ENCODE measurements at places on chromosomes 4 and X.

GRCh38 chr4:39526765-39527295 is 409 bp downstream of the UGDH start:
- DNase-seq: no peak

DNA sequence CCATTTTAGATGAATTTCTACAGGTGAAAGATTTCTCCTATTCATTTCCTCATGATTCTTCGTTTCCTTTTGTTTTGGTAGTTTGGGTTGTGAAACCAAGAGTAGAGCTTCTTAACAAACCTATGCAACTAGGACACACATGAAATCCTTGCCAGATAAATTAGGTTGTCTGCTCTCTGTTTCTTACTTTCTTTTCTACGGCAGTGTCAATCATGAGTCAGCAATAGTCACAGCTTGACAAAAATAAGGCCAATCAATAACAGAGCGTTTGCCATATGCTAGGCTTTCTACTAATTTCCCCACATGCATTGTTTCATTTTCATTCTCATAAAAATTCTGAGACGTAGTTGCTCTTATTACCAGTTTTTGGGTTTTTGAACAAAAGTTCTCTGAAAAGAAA is 20.3 kb downstream of the CLRN2 start:
- DNase-seq: no peak

DNA sequence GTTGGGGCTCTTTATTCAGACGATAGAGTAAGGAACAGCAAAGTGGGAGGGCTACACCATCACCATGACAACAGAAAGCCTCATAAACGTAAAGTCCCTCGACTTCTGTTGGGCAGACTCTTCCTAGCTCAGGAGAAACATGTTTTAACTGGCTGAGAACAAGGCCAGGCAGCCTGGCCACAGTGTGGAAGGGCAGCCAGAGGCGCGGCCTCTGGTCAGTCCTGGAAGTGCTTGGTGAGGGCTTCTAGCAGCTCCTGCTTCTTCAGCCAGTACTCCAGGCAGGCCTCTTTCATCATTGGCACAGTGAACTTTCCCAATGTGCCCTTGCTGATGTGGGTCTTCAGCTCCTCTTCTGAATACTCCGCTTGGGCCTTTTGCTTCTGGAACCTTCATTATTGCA is 690.9 kb downstream of the PCDH19 start:
- DNase-seq: no peak

GRCh38 chr4:170446782-170447181 is 357.0 kb upstream of the AADAT start:
- DNase-seq: no peak

- DNase-seq: no peak
Measured at GRCh38 chr4:105633241-105633640, 75.2 kb downstream of the INTS12 start.

- DNase-seq: no peak
Measured at GRCh38 chr4:8272472-8273428, 3.2 kb downstream of the HTRA3 start.

GRCh38 chr4:7852568-7853185 is 87.0 kb downstream of the AFAP1 start:
- DNase-seq: no peak

- DNase-seq: no peak
Measured at GRCh38 chrX:121832446-121832845, 785.0 kb downstream of the GLUD2 start.

GRCh38 chr4:185792384-185793115 is 19.4 kb downstream of the SORBS2 start:
- peak; percentile 16 for DNase-seq

- no peak for DNase-seq
Measured at GRCh38 chr4:577499-578450, 1.7 kb upstream of the TMEM271 start.

GRCh38 chrX:102684772-102685520 is 27.3 kb upstream of the GPRASP2 start:
- DNase-seq: no peak

DNA sequence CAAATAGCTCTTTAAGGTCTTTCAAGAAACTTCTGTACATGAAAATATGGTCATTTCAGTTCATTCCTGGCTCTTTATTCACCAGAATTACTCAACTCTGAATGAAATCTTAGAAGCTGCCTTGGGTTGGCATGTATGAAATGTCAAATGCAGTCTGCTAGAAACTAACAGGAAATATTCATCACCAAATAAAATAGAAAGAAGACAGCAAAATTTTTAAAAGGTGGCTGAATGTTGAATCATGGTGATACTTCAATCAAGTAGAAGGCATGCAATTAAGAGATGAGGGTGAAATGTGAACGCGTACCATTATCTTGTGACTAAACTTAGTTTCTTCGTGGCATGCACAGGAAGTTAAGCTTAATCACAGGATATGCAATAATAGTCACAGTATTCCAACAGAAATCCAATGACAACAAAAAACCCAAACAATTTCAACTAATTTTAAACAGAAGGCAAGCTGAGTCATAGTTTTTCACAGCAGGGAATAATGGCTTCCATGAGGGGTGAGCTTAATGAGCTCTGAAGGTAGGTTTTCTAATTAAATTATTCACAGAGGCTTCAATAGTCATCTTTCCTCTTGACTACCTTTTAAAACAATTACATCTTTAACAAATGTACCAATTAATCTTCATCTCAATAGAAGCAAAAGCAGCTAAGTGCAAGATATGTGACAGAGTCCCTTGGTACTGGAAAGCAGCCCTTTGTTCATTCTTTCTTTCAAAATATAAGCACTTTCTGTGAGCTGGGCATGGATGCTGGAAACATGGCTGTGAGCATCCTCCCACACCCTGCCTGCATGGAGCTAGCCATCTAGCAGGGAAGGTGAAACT is 44.5 kb downstream of the SCFD2 start:
- no peak for DNase-seq

DNA sequence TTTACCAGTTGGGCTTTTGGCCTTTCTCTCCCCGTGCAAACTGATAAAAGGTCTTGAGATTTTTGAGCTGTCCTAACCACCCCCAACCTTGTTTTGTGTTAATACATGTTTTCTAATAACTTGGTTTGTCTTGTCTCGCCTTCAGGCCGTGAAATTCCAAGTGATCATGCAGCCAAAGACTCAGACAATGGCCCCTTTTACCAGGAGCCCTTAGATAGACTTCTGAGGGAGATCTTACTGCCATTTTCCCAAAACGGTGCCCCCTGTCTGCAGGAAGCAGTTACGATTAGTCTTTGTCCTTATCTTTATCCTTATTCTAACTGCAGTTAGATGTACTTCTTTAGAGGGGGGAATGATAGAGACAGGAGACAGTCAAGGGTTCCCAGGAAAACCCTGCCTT is 245.3 kb upstream of the HDX start:
- no peak for DNase-seq

GRCh38 chrX:72258174-72258573 is 18.9 kb downstream of the RPS4X start:
- no peak for DNase-seq

Measured in NCI-H510A (cell line).